ENCODE measurements at places on chromosomes 2 and 18. TPM values are rescaled to one million over a fixed set of nuclear protein-coding genes. Genes with fewer than 3 reads are reported as not detected.

Gene TMEM17
- 0.50 TPM for polyA plus RNA-seq

Gene KRTCAP3
- 4.5 TPM for polyA plus RNA-seq

Gene DPP10
- 0.37 TPM for polyA plus RNA-seq

Gene SCYGR7
- polyA plus RNA-seq = not detected

Gene NAT8
- polyA plus RNA-seq = 12.9 TPM

Gene ONECUT2
- 3.7 TPM for polyA plus RNA-seq

Gene FZD7
- 0.38 TPM for polyA plus RNA-seq

Gene TFCP2L1
- 0.01 TPM for polyA plus RNA-seq

Gene FAM110C
- 3.5 TPM for polyA plus RNA-seq

Gene IL36B
- polyA plus RNA-seq = not detected

Gene ZSWIM2
- not detected for polyA plus RNA-seq
